Gastroesophageal sphincter (tissue), 4 donors: ENCODE measurements at places on chromosomes 12 and 14. TPM values are rescaled to one million over a fixed set of nuclear protein-coding genes. Genes with fewer than 3 reads are reported as not detected.
A peak's percentile ranks its signal among the peaks of the same experiment; 100 is the strongest.

GRCh38 chr12:45959025-45959424, 31.3 kb downstream of the SCAF11 start:
- ATAC-seq: no peak

DNA sequence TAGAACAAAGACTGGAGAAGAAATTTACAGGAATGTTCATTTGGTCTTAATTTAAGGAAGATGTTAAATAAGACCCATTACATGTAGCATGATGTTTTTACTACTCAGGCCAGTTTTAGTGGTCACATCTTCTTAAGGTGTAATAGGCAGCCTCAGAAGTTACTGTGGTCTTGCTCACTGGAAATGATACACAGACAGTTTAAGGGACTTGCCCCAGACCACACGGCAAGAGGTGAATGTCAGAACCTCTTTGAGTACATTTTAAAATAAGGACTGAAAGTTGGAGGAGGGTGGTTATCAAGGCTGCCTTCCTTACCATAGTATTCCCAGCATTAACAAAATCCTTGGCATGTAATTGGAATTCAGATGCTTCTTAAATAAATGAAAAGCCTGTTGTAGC, 37.9 kb downstream of the LRRK2 start:
- ATAC-seq: no peak

DNA sequence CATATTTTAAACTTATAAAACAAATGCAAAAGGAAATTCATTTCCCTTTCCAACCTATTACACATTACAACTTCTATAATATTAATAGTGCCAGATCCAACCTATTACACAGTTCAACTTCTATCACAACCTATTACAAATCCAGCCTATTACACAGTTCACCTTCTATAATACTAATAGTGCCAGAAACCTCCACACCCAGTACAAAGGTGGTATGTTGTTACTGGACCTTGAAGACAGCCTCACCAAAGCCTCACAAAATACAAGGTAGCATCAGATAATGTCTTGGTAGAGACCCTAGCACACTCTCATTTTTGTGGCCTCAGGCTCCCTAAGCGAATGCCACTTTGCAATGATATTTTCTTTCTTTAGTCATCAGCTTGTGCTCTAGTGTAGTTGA, 68.7 kb upstream of the PELI2 start:
- ATAC-seq: no peak

DNA sequence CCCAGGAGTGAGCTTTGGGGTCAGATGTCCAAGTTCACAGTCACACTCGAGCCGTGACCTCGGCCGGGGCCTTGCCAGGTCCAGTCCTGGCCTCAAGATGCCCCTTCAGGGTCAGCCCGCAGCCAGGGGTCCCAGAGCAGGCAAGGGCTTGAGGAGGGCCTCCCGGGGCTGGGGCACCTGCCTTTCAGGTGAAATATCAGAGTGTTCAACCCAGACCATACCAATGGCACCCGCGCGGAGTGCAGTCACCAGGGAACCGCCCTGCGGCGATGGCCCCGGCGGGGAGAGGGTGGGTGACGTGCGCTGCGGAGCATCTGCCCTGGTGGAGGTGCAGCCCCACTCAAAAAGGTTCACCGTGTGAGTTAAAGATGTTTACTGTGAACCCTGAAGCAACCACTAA, 16.9 kb downstream of the LRCOL1 start:
- peak; percentile 4 for ATAC-seq

GRCh38 chr12:110600254-110600653, 13.7 kb upstream of the TCTN1 start:
- ATAC-seq: peak; percentile 50

- no peak for ATAC-seq
Measured at GRCh38 chr12:104166465-104166864, 28.5 kb upstream of the NFYB start.

DNA sequence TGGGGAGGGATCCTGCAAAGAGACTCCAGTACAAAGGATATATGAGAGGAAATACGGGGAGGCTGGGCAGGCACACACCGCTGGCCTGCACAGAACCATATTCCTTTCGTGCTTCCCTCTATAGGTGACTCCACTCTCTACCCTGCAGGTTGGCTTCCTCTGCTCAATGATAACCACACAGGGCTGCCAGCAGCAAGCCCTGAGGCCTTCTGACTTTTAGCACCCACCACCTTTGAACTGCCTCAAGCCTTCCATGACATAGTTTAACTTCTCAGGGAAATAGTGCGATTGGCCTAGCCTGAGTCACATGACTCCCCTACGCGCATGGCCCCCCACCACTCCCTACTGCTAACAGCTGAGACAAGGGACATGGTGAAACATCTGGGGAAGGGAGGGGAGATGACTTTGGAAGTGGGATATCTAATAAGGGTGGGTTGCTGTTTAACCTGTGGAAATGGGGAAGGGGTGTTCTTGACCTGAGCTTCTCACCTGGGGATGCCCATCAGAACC, 3.0 kb upstream of the FOXN3 start:
- ATAC-seq: no peak

DNA sequence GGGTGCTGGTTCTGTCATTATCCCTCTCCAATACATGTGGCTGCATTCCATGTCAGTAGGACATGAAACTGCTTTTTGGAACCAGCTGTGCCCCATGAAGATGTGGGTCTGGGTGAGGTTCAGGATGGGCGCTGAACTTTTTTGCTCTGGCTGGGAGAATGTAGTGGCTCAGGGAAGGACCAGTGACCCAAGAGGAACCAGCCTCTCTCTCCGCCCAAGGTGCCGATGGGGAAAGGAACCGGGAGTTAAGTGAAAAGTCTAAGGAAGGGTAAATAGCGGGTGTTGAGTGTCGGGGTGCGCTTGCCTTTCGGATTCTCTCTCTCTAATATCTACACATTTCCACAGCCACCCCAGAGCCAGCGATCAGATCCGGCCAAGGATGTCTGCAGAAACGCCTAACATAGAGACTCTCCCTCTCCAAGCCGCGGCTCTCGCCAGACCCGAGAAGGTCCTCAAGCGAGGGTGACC, 7.8 kb downstream of the ARHGEF25 start:
- no peak for ATAC-seq

DNA sequence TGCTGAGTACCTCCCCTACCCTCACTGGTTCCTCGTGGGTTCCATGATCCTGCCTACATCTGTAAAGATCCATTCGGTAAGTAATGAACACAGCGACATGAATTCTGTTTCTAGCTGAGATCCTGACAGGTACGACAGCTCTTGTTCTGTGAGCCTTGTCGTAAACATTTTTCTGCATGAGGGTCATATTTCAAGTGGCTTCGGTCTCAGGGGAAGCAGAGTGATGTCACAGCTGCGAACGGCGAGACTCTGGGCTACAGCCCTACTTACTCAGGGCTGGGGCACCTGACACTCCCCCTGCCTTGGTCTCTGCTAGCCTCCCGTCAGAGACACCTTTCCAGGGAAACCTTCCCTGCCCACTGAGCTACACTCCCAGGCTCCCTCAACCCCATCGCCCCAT, 85.8 kb downstream of the RBM19 start:
- no peak for ATAC-seq

GRCh38 chr14:22184157-22184829, 404.7 kb downstream of the DAD1 start:
- no peak for ATAC-seq

DNA sequence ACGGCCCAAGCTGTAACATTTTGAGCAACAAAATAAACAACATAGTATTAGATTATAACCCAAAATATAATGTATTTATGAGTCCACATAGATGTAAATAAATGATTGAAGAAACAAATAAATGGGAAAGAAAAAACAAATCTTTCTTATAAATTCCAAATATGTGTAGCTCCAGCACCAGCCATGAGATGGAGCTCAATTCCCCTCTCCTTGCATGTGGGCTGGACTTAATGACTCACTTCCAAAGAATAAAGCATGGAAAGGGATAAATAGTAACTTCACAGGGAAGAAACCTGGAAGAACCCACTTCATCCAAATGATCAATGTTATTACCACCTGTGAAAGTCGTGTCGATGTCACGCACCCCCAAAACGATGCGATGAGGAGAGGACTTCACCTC, 158.8 kb downstream of the RPAP3 start:
- ATAC-seq: no peak

DNA sequence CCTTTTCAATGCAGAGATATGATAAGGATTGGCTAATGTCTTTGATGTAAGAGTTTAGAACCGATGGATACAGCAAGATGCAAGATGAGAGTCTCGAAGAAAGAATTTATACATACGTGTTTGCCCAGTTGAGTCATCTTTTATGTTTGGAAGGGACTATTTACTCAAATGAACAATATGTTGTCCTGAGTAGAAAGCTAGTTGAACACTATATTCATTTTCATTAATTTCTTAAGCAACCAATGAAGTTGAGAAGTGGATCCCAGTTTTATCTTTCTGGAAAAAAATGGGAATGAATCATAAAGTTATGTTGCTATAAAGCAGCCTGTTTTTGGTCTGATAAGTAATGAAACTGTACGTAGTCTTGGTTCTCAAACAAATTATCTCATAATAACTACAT, 1431.7 kb upstream of the FLRT2 start:
- ATAC-seq: no peak

DNA sequence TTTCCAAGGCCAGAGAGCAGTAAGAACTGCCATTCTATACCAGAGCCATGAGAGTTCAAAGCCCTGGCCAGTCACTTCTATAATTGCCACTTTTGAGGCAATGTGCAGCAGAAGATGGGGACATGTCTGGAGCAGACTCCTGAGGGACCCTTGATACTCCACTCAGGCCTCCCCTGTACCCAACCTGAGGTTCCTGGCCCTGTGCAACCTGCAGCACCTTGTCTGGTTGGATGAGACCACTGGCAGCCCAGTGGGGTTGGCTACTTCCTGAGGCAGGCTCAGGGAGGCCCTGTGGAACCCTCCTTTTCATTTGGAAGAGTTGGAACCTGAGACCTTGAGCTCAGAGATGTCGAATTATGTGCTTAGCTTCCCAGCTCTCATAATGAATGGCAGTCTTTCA, 54.4 kb downstream of the GALNT16 start:
- no peak for ATAC-seq

DNA sequence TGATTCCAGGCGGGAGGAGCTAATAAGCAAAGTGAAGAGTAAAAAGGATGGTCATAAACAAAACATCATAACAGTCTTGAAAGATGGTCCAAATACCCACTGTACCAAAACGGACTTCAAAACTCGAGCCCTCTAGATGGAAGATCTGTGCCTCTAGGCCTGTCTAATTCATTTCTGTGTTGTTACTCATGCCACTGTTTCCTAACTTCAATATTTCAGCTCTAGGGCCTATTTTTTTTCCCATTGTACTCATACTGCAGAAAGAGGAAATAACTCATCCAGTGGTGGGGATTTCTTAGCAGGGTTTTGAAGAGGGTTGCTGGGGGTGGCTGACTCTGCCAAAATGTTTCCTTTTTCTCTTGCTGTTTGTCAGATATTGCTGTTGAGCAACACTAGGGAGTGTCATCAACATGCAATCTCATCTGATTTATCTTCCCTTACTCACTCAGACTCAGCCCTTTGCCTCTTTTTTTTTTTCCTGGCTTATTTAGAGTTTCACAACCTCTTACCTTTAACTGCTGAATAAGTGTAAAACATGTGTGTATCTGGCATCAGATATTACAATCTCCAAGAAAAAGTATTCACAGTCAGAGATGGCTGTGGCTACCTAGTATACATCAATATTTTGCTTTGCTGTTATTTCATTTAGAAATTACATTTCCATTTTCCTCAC, 189.6 kb downstream of the DUSP6 start:
- ATAC-seq: peak; percentile 94

GRCh38 chr12:46367351-46368029, 5.1 kb downstream of the SLC38A2 start:
- no peak for ATAC-seq

DNA sequence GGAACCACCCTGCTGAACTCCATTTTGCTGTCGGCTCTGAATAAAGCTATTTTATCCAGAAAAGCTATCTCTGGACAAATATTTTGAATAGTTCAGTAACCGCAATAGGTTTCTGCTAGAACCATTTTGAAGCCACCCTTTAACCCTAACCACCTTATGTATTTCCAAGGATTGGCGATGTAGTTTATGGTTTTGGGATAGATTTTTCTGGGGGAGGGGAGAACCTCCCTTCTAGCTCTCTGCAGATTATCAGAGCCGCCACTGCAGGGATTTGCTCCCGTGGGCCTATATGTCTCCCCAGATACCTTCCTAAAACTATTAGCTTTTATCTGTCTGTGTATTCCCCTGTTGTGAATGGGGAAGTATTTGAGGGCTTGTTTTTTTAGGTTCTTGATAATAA, 1.8 kb upstream of the TUBA1B start:
- no peak for ATAC-seq

DNA sequence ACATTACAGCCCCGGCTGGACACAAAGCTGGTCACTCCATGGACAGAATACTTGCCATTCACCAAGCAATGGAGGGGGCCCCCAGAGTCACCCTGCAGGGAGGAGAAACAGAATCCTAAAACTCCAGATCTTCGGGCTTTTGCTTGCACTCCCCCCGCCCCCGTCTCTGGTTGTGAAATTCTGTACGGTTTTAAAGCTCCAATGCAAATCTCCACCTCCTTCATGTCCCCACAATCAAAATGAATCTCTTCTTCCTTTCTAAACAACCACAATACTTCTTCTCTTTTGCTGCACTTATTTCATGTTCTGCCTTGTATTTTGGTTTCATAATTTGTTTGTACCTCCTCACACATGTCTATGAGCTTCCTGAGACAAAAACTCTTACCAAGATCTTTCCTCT, 5.8 kb upstream of the BIN2 start:
- no peak for ATAC-seq

DNA sequence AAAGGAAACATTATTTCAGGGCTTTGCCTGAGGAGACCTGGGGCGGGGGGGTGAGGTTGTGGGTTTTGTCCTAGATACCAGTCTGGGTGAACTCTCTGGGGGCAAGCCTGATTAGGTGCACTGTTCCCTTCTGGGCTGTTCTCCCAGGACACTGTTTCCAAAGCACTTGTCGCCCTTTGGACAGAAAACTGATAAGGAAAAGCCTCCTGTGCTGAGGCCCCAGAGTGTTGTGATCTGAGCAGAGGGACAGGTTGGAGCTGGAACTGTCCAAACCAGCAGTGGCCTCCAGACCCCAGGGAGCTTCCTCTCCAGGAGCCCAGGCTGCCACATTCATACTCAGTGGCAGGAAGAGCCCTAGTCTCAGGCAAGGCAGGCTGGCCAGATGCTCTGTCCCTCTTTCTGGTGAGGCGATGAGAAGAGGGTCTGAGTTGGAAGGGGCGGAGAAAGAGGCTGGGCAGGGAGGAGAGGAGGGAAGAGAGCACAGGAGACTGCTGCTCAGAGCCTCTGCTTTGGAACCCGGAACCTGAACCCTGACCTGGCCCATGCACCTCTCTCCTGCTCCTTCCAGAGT, 1.9 kb downstream of the GALNT16 start:
- ATAC-seq: no peak

- ATAC-seq: no peak
Measured at GRCh38 chr12:81216739-81217138, 138.9 kb downstream of the ACSS3 start.

- ATAC-seq: no peak
Measured at GRCh38 chr12:120956579-120957300, 21.6 kb upstream of the HNF1A start.

The PAX9 gene
- total RNA-seq: 5.4 TPM

The SMIM41 gene
- 4.2 TPM for total RNA-seq

The CLEC4C gene
- not detected for total RNA-seq

The FLVCR2 gene
- total RNA-seq: 5.4 TPM

The HVCN1 gene
- 8.2 TPM for total RNA-seq

The PLBD1 gene
- 6.8 TPM for total RNA-seq

The SLC8A3 gene
- total RNA-seq: 0.62 TPM

The ZNF10 gene
- 1.8 TPM for total RNA-seq

The HHIPL1 gene
- 4.4 TPM for total RNA-seq

The MYL2 gene
- not detected for total RNA-seq

The TRIM9 gene
- total RNA-seq: 1.6 TPM

The TAS2R43 gene
- total RNA-seq: 0.32 TPM

The SNRNP35 gene
- total RNA-seq: 17.4 TPM

The TOMM20L gene
- not detected for total RNA-seq
